ENCODE measurements at places on chromosomes 16 and 17. TPM values are rescaled to one million over a fixed set of nuclear protein-coding genes. Genes with fewer than 3 reads are reported as not detected.

The FOXL1 gene
- 0.18 TPM for polyA plus RNA-seq

The TMEM114 gene
- polyA plus RNA-seq, result not detected

The GHDC gene
- polyA plus RNA-seq, result 10.0 TPM

The GNG13 gene
- 0.16 TPM for polyA plus RNA-seq

The FBXL16 gene
- polyA plus RNA-seq, result 0.36 TPM

GRCh38 chr17:8046306-8046928 lies 7.6 kb downstream of the ALOX15B start:
- DNase-seq, result no peak

DNA sequence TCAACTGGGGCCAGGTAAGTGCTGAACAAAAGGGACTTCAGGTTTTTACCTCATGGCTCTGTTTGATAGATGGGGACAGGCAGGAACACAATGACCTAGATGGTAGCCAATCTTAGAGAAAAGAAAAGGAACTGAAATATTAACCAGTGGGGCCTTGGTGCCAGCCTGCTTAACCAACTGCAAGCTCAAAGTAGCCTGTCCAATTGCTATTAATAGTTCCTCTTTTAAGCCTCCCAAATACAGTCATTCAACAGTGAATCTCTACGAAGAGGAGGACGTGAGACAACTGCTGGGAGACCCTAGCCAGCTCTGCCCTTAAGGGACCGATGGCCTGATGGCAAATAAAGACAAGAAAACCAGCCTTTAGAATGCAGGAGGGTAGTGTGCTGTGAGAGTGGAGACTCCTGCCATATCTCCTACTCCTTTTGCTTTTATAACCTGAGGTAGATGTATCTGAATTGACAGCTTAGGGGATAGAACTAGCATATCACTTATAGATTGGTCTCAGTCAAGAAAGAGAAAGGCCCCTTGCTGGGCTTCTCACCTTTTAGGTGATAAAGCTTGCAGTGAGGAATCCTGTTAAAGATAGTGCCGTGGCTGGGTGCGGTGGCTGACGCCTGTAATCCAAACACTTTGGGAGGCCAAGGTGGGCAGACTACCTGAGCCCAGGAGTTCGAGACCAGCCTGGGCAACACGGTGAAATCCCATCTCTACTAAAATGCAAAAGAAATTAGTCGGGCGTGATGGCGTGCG lies 28.3 kb downstream of the ARSG start:
- DNase-seq, result no peak

DNA sequence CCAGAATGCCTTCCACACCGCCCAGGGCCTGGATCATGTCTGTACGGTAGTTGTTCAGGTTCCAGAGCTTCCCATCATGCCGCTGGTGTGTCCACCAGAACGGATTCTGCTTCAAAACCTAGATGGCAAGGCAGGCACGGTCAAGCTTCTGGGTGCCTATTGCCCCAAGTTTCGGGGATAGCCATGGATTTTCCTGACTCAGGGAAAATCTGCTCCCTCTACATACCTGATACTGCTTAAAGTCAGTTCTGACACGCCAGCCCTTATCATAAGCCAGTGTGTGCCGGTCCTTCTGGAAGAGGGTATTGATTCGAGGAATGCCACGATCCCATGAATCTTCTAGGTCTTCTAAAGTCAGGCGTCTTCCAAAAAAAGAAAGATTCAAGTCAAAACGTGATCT lies 11.4 kb upstream of the RILP start:
- DNase-seq, result no peak

GRCh38 chr17:76198702-76199101 lies 41.6 kb downstream of the RNF157 start:
- no peak for DNase-seq

DNA sequence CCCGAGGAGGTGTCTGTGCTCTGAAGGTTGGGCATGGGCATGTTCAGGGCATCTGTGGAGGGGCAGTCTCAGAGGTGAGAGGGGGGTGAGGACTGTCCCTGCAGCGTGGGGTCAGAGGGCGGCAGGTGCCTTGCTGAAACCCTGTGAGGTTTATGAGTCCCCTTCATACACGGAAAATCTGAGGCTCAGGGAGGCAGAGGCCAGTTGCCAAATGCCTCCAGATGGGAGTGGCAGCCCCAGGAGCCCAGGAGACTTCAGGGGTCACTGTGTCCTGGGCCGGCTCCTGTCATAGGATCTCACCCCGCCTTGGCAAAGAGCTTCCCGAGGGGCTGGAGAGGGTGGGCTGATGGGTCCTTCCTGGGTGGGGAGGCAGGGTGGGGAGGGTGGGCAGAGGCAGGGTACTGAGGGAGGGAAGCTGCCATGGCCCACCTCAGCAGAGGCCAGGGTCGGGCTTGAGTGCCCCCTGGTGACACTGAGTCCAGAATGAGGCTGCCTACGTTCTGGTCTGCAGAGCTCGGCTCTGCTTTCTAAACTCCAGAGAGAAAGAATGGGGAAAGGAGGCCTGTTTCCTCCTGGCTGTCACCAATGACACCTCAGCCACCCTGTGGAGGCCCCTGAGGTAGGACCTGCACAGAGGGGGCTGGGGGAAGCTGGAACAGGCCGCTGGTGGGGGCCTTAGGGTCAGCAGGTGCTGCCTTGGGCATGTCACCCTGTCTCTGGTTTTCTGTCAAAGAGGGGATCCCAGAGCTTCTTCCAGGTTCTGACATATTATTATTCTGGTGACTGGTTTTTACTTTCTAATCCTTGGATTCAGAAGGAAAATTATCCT lies 1.1 kb downstream of the LGALS9 start:
- no peak for DNase-seq

DNA sequence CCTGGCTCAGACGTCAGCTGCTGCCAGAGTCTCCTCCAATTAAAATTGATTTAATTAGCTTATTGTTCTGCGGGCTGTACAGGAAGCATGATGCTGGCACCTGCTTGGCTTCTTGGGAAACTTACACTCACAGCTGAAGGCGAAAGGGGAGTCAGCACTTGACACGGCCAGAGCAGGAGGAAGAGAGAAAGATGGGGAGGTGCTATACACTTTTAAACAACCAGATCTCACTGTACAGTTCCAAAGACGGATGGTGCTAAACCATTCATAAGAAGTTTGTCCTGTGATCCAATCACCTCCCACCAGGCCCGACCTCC lies 1.4 kb upstream of the PRDM7 start:
- DNase-seq, result no peak

DNA sequence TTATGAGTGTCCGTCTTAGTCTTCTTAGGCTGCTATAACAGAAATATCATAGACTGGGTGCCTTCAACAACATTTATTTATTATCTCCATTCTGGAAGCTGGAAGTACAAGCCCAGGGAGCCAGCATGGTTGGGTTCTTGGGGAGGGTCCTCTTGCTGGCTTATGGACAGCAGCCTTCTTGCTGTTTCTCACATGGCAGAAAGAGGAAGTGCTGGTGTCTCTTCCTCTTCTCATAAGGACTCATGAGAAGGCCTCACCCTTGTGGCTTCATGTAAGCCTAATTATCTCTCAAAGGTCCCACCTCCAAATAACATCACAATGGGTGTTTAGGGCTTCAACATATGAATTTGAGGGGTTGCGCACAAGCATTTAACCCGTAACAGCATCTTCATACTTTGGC lies 207.0 kb upstream of the COX10 start:
- no peak for DNase-seq

DNA sequence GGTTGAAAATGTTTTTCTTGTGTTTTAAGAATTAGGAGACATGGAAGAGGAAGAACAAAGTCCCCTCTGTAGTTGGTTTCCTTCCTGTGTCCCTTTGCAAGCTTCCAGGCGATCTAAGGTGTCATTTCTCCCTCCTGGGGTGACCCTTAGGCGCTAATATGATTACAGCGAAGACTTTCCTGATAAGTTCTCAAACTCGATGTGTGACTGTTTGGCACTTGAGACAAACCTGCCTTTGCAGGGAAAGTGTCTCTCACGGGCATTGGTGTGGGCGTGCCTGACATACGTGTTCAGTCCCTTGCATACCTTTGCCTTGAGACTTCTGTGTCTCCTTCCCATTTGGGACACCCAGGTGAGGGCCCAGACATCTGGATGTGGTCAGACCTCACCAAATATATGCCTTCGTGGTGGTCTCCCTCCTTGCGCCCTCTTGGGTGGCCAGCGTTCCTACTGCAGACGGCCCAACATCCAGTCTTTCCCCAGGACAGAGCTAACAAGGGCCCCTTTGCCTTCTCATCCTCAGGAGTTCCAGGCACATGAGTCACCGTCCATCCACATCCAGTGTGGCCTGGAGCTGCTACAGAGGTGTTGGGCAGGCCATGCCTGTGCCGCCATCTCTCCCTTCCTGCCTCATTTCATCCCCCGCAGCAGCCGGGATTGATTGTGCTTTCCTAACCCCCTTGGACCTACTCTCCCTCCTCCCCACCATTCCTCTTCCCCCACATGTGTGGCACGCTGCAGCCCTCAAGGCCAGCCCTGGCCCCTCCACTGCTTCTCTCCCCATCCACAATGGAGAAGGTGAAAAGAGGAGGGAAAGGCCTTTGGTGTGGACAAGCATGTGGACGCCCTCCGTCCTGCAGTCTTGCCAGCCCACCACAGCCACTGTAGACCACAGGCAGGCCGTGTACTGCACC lies 3.1 kb upstream of the JPT2 start:
- DNase-seq, result no peak

DNA sequence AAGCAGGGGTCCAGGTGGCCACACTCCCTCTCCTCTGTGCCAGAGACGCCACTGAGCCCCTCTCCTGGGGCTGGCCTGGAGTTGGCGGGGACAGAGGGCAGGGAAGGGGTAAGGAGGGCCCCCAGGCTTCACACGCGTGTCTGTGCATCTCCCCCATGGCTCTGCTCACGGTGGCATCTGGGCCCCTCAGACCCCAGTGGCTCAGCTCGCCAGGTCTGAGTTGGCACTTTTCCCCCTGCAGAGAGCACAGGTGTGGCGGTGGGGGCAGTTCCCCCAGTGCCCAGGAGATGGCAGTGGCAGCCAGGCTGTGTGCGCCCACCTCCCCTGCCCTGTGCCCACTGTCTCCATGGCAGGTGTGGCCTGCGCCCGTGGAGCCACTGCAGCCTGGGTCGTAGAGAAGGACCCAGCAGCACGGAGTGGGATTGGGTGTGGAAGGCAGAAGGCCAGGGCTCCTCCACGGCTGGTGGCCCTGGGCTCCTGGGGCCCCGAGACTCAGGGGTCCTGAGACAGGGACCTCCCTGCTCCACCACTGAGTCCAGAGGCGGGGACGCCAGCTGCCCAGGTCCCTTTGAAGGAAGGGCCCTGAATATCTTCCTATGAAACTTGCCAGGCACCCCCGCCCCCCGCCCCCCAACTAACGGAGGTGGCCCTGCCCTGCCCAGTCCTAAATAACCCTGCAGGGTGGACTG lies 4.3 kb upstream of the APRT start:
- no peak for DNase-seq

DNA sequence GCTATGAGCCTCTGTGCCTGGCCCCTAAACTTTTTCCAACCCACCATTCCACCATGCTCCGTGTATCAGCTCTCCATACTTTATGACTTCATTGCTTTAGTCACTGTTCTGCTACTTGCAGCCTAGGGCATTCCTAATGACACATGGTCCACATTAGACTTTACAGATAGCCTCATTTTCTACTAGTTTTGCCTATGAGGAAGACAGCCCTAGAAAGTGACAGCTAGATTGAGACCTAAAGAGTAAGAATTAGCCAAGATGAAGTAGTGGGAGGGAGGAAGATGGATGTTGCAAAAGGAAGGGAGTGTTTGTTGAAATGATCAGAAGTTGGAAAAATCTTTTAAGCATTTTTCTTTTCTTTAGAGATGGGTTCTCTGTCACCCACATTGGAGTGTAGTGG lies 11.0 kb downstream of the C16orf54 start:
- DNase-seq, result no peak

DNA sequence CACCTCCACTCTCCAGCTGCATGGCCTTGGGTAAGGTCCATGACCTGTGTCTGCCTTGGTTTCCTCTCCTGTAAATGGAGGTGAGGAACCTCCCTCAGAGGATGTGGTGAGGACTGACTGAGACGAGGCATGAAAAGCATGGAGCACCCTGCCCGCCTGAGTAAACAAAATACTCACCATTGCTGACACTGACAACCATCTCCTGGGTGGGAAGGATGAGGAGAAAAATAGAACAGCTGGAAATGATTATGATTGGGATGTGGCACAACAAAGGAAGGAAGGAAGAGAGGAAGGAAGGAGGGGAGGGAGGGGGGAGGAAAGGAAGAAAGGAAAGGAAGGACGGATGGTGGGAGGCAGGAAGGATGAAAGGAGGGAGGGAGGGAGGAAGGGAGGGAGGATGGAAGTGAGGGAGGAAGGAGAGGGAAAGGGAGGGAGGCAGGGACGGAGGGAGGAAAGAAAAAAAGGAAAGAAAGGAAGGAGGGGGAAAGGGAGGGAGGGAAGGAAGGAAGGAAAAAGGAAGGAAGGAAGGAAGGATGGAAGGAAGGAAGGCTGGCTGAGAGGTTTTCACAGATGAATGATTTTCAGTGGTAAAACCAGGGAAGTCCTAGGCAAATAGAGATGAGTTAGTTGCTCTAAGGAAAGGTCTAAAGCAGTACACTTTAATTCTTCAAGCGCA lies 276.5 kb upstream of the XYLT1 start:
- no peak for DNase-seq

GRCh38 chr16:79519448-79519847 lies 81.1 kb downstream of the MAF start:
- no peak for DNase-seq

DNA sequence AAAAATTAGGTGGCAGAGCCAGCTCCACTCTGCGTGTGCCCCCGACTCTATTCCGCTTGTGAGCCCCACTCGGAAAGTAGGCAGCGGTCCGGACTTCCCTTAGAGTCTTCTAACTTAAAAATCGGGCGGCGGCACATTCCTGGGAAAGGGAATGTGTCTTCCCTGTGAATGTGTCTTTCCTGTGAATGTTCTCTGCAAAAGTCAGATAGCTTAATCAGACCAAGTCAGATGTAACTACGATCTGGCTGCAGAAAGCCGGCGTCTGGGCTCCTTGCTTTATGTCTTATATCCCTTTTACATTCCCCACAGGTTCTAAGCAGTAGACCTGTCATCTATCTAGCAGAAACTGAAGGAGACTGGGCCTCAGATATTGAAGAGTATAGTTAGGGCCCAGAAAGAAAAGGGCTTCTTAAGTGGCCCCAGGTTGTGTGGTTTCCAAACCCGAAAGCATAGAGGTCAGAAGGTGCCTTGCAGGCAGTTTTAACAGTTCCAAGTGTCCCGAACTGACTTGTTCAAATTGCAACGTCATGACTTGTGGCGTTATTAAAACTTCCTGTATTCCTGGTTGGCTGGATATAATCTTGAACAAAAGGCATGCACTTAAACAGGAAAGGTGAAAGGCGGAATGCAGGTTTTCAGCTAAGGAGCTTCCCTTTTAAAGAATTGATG lies 601 bp downstream of the PHKB start:
- peak; percentile 30 for DNase-seq

GRCh38 chr16:1312903-1313302 lies 3.5 kb downstream of the UBE2I start:
- DNase-seq, result no peak

DNA sequence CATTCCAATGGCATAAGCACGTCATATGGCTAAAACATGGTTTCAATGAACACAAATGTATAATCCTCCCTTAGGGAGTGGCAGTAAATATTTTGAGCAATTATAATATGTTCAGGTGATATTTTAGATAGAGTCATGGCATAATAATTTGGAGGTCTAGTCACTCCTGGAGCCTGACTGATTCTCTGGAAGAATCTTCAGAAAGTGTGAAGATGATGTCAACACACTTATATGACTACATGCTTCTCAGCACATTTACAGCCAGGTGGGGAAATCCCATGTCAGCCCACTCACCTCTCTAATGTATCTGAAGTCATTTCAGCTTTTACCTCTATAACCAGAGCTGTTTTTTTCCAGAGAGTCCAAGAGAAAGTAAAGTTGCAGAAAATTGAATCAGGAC lies 474.8 kb downstream of the SHISA9 start:
- DNase-seq, result no peak
